ENCODE measurements at places on chromosomes 11 and 22. TPM values are rescaled to one million over a fixed set of nuclear protein-coding genes. Genes with fewer than 3 reads are reported as not detected.

The C22orf42 gene
- not detected for total RNA-seq

- DNase-seq, result no peak
These were observed 52.1 kb downstream of the GDPD4 start for GRCh38 chr11:77249427-77249826.

DNA sequence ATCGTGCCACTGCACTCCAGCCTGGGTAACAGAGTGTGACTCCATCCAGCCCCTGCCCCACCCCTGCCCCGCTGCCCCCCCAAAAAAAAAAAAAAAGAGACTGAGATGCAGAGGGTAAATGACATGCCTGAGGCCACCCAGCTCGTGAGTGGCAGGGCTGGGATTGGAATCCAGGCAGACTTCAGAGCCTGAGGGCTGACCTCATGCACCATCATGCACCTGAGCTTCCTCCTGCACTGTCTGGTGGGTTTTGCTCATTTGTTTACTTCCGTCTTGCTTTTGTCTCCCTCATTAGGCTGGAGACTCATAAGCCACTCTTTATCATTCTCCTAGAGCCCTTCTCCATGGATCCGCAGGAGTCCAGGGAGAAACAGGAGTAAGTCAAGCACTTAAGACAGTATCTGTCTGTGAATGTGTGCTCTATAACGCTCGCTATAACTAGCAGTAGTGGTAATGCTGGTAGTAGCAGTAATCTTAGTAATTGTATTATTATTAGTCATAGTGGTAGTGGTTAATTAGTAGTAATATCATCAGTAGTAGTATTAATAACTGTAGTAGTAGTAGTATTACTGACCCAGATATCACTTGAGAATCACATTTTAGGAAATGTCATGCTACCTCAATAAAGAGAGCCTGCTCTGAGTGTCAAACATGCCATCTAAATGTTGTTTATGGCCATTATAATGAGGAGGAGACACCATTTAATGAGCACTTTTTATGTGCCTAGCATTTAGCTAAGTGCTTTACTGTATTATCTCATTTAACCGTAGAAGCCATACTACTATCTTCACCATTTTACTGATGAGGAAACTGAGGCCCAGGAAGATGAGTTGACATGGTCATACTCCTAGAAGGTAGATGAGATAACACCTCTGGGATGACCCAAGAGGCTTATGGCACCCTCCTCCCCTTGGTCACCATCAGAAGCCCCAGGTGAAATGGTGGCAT, 85.0 kb downstream of the NAT10 start:
- no peak for DNase-seq

DNA sequence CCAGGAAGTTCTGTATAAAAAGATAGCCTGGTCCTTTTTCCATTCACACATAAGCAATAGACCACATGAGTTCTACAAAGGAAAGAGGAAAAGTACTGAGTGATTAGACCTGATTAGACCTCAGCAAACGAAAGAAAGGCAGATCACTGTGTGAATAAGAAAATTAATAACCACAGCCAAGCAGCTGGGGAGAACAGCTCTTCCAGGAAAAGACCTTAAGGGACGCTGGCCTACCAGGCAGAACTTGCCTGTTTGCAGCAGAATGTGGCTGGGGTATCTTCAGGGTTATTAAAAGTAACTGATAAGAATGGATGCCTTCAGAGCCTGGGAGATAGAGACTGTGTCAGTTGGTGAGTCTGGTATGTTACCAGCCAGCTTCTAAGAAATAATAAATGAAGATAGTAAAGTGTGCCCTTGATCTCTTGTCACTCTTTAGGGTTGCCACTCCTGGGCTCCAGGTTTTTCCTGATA, 172.9 kb downstream of the DBX1 start:
- DNase-seq, result no peak

DNA sequence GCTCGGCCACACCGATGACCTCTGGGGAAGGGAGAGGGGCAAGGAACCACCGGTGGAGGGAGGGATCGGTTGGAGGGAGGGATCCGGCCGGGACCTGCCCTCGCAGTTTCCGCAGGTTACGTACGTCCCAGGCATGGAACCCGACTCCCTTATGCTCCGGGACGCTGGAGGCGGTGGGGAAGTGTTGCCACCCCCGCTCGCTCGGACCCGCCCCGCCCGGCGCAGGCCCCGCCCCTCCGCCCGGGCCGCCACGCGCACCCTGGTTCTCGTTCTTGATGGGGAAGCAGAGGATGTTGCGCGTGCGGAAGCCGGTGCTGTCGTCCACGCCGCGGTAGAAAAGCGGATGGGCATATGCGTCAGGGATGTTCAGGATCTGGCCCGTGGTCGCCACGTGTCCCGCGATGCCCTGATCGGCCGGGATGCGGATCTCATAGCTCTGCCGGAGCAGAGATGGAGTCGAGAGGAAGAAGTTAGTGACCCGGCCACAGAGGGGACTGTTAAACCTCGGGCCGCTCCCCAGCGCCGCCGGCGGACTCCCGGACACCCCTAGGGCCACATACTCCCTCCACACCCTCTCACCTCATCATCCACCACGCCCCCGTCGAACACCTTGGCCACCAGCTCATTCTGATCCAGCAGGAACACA, 89.8 kb downstream of the PDE2A start:
- DNase-seq, result no peak

DNA sequence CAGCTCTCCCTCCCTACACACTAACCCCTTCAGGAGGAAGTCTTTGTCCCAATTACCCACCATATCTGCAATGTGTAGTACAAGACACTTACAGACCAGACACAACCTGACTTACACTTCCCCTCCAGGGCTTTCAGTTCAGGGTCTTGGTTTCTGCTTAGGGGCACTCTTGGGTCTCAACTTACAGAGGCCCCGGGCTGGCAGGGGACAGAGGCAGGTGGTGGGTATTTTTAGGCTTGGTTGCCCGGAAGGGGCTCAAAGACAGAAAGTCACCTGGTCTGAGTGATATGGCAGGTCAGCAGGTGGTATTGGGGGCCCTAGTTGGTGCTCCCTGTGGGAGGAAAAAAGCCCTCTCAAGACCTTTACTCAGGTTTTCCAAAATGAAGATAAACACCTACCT, 3.4 kb upstream of the TMEM184B start:
- DNase-seq, result no peak

GRCh38 chr11:125075900-125076317, 12.8 kb downstream of the SLC37A2 start:
- no peak for DNase-seq

DNA sequence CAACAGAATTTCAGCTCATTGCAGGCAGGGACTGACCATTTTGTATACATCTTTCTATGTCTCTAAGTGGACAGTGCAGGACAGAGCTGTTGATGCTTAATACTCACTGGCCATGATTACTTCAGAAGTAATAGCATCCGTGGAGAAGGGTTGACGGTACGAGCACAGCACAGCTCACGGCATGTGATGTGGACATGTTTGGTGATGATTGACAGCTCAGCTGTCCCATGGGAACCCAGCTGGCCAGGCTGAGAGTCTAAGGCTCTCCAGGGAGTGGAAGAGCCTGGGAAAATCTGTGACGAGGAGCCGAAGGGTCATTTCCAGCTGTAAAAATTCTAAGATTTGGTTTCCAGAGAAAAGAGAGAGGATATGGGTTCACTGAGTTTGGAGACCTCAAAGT, 198.2 kb downstream of the SNX19 start:
- no peak for DNase-seq

GRCh38 chr22:44163536-44163935, 17.2 kb upstream of the PARVG start:
- no peak for DNase-seq

DNA sequence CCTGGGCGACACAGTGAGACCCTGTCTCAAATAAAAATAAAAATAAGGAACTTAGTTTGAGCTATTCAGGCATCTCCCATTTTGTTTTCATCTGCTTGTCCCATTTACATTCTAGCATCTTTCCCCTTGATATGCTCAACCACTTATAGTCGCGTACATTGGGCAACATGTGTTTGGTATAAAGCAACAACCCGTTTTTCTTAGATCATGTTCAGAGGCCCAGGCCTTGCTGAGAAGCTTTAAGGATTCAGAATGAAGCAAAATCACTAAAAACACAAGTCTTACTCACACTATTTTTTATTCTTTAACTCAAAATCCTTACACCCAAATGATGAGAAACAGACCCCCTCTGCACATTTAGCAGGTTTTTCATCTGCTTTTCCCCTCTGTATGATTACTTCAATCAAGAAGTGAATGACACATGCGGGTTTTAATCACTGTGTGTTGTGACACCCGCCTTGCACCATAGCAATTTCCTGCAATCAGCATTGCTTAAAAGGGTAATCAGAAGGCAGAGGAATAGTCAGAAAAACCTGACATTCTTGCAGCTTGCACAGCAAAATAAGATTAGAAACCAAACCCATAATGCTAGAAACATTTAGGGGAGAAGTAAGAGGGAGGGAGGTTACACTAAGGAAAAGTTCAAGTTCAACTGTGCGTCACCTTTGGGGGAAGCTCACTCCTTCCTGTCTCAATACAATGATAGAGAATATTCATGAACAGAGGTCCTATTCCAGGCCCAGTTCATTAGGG, 25.9 kb downstream of the ALG9 start:
- DNase-seq, result no peak

DNA sequence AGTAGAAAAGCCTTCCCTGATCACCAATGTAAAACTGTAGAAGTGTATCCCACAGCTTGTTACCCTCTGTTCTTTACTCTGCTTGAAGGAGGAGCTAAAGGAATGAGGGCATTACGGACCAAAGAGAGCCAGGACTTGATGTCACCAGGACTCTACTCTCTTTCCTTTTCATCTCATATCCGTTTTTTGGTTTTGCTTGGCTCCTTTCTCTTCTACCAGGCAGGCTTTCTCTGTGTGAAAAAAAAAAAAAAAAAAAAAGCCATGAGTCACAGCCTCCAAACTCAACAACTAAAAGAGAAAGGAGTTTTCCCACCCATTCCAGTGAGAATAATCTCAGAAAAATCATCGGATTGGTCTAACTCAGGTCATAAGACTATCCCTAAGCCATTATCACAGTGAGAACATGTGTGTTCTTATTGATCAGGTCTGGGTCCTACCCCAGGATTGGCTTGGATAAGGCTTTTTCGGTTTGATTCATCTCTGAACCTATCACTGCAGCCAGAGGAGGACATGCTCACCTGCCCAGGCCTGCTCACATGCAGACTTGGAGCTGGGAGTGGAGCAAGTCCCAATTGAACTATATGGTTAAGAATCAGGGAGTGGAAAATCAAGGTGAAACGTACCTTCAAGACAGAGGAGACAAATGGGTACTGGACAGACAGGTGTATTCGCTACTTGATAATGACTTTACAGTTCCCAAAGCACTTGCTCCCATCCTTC, 19.4 kb upstream of the LRRC55 start:
- DNase-seq, result no peak

DNA sequence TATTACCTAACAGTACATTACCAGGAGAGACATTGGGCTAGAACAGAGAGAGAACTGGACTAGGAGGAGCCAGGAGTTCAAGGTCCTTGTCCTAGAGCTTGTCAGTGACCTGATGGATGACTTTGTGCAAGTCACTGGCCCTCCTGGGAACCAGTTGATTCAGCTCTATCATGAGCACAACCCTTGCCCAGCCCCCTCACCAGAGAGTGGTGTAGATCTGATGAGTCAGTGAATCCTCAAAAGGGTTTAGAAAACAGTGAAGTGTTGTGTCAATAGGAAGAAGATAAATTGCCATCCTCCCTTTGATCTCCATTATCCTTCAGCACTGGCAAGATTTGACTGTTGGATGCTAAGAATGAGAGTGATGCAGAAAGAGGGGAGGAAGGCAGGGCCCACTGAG, 24.3 kb downstream of the NEU3 start:
- DNase-seq, result no peak

GRCh38 chr22:30555282-30556210, 9.0 kb upstream of the SEC14L6 start:
- no peak for DNase-seq

GRCh38 chr11:69461272-69461962, 20.0 kb upstream of the LINC01488 start:
- no peak for DNase-seq

- DNase-seq, result no peak
These were observed 3.5 kb downstream of the SCN3B start for GRCh38 chr11:123650901-123651300.

DNA sequence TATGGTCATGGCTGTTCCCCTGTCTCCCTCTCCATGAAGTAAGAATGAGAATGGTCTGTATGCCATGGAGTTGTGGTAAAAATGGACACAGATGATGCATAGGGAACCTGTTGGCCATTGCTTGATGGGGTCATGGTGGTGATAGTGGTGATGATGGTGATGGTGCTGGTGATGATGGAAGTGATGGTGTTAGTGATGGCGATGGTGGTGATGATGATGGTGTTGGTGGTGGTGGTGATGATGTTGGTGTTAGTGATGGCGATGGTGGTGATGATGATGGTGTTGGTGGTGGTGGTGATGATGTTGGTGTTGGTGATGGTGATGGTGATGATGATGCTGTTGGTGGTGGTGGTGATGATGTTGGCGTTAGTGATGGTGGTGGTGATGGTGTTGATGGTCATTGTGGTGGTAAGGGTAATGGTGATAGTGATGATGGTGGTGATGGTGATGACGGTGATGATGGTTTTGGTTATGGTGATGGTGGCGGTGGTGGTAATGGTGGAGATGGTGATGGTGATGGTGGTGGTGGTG, 5.1 kb upstream of the CACNA1I start:
- no peak for DNase-seq

DNA sequence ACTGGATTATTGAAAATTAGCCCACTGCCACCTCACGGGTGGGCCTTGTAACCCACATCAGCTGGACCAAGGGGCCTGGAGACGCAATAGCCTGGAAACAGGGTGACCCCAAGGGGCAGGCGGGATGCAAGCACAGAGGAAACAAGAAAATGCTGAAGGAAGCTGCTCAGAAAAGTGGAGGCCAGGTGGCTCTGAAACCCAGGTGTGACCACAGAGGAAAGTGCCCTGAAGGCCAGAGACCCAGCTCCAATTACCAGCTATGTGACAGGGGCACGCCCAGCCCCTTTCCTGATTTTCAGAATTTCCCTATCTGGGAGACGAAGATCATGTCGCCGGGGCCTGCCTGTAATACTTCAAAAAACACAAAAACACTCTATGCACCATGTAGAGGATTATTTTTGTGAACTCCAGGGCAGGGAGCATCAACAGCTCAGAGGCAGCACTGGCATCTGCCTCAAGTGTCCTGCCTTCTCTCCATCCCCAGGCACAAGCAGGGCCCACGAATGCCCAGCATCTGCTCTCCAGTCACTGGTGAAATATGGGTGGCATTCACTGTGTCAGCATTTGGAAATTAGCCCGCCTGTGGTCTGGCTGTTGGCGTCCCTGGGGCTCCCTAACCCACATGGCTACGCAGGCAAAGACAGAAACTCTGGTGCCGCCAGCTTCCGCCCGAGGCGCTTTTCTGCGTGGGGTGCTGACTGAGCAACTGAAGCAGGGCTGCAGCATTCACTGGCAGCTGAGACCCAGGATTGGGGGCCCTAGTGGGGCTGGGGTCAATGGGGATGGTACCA, 6.3 kb downstream of the KCNJ1 start:
- no peak for DNase-seq

GRCh38 chr11:130260080-130260627, 54.6 kb downstream of the ZBTB44 start:
- DNase-seq, result no peak
